ENCODE measurements at places on chromosomes 13 and 19.

DNA sequence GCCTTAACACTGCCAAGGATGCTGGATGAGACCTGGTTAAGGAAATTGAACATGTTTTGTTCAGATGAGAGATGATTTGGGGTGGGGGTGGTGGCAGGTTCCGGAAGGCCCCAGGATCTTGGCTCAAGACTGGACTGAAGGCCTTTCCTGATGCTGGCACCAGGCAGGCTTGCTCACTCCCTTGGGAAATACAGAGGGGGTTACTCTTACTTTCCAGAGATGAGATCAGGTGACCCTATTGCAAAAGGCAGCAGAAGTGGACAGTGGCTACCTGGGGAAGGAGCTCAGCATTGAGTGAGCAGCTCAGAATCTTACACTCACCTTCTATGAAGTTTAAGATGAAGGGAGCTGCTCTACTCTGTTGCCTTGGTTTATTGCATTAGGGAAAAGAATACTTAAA, 10.8 kb downstream of the GATAD2A start:
- DNase-seq = no peak

GRCh38 chr19:32519023-32519422, 62.0 kb upstream of the PDCD5 start:
- DNase-seq = no peak

- DNase-seq = no peak
Observed at GRCh38 chr19:43315851-43316250, 37.6 kb upstream of the CD177 start.

DNA sequence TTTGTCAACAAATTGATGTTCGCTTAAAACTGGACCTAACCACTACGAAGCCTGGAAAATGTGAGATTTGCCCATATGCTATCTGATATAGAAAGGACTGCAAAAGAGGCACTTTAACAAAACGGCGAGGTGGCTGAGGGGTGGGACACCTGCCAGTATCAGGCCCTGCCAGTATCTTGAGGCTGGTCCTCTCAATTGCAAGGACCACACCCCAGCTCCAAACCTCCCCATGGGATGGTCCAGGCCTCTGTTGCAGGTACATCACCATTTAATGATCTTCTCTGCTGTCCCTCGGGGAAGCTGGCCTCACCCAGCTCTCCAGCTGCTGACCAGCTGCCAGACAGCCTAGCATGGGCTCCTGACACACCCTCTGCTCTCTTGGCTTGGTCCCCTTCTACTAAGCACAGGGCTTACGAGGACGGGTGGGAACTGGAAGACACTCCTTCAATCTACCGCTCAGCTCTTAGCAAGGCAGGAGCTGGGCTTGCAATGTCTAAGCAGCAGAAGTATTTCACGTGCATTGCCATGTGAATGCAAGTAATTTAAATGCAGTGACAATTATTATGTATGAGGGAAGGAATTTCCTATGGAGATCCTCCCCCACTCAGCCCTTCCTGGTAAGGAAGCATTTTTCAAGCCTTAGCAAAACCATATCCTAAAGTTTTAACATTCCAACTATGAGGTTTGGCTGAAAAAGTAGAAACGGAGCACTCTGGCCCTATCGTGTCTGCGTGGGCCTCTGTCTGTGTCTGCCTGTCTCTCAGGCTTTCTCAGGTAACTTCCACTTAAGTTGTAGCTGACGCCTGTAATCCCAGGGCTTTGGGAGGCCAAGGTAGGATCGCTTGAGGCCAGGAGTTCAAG, 63.9 kb downstream of the LATS2 start:
- DNase-seq = no peak

GRCh38 chr19:45630463-45630862, 8.7 kb downstream of the EML2 start:
- peak; percentile 35 for DNase-seq

- DNase-seq = no peak
Observed at GRCh38 chr19:58338825-58339558, 12.2 kb downstream of the ZSCAN22 start.

GRCh38 chr13:42594481-42595252, 20.7 kb downstream of the TNFSF11 start:
- DNase-seq = peak; percentile 68

DNA sequence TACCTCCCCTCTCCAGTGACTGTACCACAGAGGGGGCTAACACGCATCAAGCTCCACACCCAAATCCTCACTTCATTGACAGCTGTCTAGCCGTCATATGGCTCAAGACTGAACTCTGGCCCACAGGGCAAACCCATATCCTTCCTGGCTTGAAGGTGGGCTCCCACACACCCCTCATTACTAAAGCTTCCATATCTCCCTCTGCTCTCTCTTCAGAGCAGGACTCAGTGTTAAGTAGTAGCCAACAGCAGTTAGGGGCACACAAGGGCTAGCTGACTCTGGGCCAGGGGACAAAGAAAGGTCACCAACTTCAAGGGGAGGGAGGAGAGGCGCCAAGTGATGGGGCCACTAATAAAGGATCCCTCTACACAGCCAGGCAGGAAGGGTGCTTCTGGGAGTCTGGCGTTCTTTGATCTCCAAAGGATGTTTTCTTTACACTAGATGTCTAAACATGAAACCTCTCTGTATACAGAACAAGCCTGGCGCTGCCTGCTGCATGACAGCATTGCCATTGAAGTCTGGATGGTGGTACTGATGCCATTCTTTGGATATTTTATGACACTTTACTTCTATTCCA, 8.1 kb downstream of the PEG3 start:
- DNase-seq = no peak

GRCh38 chr13:72430923-72431322, 296.5 kb downstream of the MZT1 start:
- no peak for DNase-seq

GRCh38 chr13:71606818-71607217, 260.2 kb downstream of the DACH1 start:
- DNase-seq = no peak

DNA sequence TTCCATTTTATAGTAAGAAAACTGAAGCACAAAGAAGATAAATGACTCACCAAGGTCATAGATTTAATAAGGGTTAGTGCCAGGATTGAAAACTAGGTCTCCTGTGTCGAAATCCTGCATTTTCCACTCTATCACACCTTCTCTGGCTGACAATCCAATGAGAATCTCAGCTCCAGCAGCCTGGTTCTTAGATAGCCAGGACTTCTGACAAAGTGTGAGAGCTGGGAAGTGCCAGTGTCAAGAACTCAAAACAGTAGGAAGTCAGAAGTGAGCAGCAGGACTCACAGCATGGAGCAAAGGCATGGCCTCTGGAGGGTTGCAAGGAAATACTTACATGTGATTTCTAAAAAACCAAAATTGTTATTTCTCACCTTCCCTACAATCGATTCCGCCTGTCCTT, 24.3 kb downstream of the KCTD12 start:
- no peak for DNase-seq

DNA sequence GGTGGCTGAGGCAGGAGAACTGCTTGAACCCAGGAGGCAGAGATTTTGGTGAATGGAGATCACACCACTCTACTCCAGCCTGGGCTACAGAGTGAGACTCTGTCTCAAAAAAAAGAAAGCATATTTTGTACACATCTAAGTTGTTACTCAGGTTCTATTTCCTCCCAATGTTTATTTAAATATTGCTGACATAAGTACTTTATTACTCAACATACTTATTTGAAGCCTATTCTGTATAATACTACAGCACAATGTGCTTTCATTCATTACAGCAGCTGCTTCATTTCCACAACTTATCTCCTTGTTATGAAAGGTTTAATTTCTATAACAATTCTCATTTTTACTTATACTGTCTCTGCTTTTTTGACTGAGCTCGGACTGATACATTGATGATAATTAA, 495.7 kb downstream of the SLITRK1 start:
- no peak for DNase-seq

- DNase-seq = no peak
Observed at GRCh38 chr19:43468354-43469159, 3.1 kb upstream of the LYPD3 start.

- DNase-seq = peak; percentile 56
Observed at GRCh38 chr13:67736646-67737420, 506.7 kb upstream of the PCDH9 start.

GRCh38 chr19:15837221-15837731, 21.8 kb upstream of the OR10H1 start:
- peak; percentile 94 for DNase-seq

- no peak for DNase-seq
Observed at GRCh38 chr19:29376855-29377354, 148.9 kb upstream of the VSTM2B start.

DNA sequence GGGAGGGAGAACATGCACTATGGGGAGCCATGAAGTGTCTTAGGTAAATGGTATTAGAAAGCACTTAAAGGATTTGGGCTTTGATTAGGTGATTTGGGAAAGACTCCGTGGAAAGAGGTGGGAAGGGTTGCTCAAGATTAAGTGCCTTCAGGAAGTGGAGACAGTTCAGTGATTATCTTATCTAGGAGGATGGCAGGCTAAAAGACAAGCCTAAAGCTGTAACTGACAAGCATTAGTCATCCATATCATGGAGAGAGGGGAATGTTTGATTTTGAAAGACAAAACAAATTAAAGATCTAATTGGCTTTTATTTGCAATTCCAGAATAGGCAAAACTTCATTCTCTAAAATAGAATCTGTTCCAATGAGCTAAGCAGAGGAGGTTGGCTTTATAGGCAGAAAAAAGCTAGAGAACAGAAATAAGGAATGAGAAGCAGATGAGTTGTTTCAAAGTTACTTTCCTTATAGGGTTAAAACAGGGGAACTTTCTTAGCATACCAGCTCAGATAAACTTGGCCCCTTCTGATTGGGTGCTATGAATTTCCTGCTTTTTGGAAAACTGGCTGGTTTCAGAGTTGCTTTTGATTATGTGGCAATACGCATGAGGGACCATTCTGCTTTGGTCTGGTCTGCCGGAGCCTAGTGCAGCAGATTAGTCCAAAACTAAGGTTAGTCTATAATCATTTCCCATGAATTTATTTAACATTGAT, 1.8 kb upstream of the DIAPH3 start:
- DNase-seq = no peak

- peak; percentile 48 for DNase-seq
Observed at GRCh38 chr19:49150944-49151243, 4.3 kb downstream of the HRC start.

DNA sequence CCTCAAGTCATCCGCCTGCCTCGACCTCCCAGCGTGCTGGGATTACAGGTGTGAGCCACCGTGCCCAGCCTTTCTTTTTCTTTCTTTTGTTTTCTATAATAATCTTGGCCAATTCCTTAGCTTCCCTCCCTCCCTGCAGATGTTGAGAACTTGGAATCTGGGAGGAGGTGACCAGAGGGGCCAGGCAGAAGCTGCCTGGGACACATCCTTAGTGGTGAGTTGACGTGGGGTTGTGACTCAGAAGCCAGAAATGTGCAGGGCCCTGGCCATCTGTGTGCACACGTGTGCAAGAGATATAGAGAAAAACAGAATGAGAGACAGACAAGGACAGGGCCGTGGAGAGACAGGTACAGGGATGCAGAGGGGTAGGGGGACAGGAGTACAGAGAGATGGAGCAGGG, 154.3 kb downstream of the SIPA1L3 start:
- DNase-seq = no peak

DNA sequence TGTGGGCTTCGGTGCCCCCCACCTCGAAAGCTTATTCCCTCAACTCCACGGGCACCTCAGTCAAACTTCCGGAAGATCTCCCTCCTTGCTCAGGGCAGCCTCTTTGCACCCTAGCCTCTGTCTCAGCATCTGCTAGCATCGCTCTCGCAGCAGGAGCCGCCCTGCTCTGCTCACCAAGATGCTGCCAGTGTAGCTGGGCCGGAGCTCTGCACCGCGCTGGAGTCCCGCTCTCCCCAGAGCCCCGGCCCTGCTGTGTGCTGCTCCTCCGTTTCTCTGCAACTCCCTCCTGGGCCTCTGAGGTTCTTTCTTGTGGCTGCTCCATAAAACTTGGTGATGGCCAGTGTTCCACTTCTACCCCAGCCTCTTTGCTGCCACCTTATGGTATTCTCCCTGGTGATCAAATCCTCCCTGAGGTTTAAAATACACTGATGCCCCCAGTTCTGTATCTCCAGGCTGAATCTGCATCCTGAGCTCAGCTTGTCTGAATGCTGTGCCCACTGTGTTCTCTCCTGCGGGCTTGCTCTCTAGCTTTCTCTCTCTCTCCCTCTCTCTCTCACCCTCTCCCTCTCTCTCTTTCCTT, 198.0 kb downstream of the UQCRFS1 start:
- DNase-seq = no peak

- no peak for DNase-seq
Observed at GRCh38 chr19:14116525-14116917, 1.0 kb downstream of the PRKACA start.

- no peak for DNase-seq
Observed at GRCh38 chr13:40520916-40521315, 145.5 kb downstream of the FOXO1 start.

GRCh38 chr13:31088826-31089420, 72.8 kb downstream of the HSPH1 start:
- no peak for DNase-seq

GRCh38 chr19:32676895-32677359, 1.3 kb downstream of the RGS9BP start:
- no peak for DNase-seq

- no peak for DNase-seq
Observed at GRCh38 chr13:51308781-51309180, 30.7 kb upstream of the SERPINE3 start.

GRCh38 chr13:53200498-53201453, 172.2 kb downstream of the OLFM4 start:
- DNase-seq = no peak

DNA sequence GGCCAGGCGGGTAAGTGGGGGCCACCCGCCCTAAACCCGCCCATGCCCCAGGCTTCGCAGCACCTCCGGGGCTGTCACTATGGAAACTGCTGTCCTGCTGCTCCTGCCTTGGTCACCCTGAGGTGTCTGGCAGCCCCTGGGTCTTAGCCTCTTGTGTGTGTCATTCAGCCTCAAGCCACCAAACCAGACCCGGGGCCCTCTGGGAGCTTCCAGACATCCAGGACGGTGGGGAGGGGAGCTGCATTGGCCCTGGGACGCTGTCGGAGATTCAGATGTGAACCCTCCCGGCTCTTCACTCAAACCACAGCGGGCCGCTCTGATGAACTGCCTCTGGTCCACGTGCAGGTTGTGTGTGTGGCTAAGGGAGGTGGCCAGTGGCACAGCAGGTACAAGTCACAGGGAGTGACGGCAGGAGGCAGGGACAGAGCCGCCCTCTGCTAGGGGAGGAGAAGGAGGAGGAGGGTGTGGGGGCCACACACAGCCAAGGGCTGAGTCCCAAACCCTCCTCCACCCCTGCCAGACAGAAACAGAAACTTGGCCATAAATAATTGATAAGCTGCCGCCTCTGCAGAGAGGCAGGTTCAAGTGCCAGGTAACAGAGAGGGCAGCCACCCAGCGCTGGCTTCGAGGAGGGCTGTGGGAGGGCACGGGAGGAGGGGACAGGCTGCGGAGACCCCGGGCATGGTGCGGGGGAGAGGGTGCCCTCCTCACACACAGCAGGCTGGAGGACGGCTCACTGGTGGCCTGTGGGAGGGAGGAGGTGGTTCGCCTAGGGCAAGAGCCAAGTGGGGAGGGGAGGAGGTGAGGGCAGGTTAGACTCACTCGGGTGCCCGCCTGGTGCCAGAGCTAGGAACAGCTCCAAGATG, 8.0 kb downstream of the NANOS3 start:
- no peak for DNase-seq

DNA sequence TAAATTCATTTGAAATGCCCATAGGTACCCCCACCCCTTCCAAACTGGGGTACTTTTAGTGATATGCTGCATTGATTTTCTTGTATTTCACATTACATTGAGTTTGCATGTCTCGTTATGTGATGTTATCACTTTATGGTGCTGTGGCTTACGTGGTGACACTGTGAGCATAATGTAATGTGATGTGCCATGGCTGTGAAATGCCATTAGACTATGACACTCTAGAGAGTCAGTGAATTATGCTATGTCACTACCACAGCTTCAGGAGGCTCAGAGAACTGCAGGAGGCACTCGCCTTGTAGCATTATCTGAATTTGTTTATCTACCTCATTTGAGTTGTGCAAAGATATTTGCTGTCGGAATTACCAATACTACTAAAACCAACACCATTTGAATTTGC, 590.1 kb upstream of the SLC10A2 start:
- peak; percentile 4 for DNase-seq
